ENCODE measurements at places on chromosomes 11 and 22. TPM values are rescaled to one million over a fixed set of nuclear protein-coding genes. Genes with fewer than 3 reads are reported as not detected.

CREB3L1 gene
- 78.6 TPM for total RNA-seq

GGTLC2 gene
- not detected for total RNA-seq

DNA sequence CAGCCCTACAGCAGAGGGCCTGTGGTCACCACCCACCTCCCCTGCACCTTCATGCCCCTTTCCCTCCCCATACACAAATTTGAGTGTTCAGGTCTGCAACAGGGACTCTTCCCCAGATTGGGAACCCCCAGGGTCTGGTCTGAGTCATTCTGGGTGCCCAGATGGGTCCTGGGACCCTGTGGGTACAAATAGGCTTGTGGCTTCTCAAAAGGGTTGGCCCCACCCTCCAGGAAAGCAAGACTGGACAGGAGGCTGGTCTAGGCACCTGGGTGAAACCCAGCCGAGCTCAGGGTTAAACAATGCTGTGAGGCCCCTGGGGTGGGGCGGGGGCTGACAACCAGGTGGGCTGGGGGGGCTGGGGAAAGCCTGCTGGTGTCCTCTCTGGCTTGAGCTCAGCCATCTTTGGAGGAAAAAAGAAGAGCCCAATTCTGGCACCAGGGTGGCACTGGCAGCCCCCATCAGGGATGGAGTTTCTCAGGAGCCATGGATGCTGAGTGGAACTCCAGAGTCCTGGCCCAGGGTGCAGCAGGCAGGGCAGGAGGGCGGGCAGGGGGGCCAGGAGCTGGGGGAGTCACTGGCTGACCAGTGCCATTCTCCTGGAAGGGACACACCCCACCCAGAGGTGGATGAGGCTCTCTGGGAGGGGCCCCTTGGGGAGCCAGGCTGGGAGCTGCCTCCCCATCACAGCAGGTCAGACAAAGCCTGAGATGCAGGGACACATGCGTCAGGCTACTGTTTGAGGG lies 1.1 kb downstream of the SEPTIN5 start:
- DNase-seq: no peak

DNA sequence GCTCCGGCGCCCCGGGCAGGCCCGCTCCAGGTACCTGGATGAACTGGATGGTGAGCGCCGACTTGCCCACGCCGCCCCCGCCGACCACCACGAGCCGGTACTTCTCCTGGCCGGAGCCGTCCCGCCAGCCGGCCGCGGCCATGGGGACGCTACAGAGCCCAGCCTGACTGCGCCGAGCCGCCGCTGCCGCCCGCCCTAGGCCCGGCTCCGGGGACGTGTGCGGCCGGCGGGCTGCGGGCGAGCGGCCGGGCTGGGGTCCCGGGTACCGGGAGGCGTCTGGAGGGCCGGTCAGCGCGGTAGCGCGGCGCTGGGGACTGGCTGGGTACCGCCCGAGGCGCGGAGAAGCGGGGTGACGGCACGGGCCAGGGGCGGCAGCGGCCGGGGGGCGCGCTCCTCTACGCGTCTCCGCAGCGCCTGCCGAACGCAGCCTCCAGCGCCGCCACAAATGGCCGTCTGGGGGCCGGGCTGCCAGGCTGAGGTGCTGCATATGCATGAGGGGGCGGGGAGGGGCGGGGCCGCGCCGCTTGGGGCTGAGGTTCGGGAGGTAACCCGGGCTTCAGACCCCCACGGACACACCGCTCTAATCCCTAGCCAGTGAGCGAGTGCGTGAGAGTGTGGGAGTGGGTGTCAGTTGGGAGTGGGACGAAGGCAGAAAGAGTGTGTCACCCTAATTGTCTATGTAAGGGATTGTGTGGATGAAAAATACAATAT lies at the start of gene RRAS2:
Gene RRAS2, minus strand, starts transcription at position 455 of the 711 bp plus-strand sequence. Its CDS starts 313 bp downstream, at position 142.
- peak; percentile 90 for DNase-seq

HPS4 gene
- 37.1 TPM for total RNA-seq

DNA sequence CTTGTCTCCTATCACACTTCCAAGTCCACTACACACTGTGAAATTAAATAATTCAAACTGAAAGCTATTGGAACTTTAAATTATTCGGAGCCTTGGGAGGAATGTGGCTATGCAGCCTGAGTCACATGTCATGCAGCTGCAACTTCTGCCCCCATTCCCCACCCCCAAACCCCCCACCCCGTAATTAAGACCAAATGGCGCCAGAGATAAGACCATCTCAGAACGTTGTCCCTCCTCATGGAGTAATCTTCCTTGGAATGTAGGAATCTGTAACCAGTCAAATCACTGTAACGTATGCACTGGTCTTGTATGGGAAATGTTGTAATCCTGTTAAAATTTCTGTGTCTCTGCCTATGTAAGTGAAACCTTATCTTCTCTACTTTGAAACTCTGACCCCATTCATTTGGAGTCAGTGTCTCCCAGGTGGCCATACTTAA lies 37.0 kb downstream of the GAB2 start:
- no peak for DNase-seq

DNA sequence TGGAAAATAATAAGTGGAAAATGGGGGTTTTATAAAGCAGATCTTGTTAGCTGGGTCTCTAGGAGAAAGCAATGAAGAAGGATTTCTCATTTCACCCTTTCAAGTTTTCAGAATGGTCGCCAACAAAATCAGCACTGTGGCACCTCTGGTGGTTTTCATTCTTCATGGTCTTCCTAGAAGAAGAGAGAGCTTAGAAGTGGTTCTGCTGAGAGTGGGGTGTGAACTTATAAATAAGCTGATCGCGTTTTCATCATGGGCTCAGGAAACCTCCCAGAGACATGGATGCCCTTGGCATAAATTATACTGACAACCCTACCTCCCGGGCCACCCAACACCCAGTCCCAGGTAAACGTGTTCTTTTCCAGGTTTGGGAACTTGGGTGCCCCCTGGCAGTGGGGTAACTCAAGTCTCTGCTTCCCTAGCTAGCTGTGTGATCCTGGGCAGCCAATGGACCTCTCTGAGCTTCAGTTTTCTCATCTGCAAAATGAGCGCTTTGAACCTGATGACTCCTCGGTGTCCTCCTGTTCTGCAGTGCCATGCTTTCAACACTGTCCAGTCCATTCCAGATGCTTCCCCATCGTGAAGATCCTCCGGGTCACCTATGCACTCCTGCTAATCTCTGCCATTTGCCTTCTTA lies 72.6 kb upstream of the GRAMD1B start:
- peak; percentile 49 for DNase-seq

TRIM49 gene
- total RNA-seq: not detected

NPTXR gene
- total RNA-seq: 4.8 TPM

- no peak for DNase-seq
Measured at GRCh38 chr11:561148-562003, 606 bp downstream of the RASSF7 start.

NLRP10 gene
- 0.38 TPM for total RNA-seq

GLYATL2 gene
- 0.24 TPM for total RNA-seq

DNA sequence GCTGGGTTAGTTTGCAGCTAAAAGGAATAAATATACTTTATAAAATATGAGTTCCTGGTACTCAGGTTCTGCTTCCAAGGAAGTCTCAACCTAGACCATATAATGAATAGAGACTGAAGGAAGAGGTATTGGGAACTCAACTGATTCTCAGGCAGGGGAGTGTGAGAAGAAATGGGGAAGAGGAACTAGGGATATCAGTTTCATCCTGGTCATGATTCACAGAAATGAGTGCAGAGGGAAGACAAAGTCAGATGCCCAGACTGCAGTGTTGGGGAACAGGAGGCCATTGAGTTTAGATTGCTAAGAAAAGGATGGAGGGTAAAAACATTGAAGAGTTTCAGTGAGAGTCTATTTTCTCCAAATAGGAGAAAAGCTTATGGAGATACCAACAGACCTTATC lies 28.8 kb downstream of the PLAAT5 start:
- no peak for DNase-seq

DNA sequence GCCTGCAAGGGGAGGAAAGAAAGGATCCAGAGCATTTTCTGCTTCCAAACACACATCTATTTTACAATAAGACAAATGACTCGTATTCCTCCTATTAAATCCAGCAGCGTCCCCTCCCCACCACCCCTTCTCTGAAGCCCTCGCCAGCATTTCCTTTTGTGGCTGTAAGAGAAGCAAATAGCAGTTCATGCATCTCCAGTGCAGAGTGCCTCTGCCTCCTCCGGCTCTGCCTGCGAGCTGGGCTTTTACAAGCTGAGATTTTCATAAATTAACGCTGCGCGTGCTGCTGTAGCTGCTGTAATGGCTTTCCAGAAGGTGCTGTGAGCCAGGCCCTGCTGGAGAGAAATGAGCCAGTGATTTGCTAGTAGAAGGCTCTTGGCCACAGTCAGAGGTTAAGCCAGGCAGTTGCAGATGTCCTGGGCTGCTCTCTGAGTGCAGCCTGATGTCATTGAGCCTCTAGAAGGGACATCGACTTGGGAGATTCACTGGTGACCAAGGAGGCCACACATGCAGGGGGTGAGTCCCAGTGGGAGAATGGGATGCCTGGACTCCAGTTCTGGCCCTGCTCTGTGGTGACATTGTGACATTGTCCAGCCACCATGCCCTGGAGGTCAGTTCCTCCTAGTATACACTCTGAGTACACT lies 134.5 kb upstream of the NAV2 start:
- DNase-seq: no peak

GRCh38 chr11:8331767-8332166 lies 68.1 kb upstream of the LMO1 start:
- no peak for DNase-seq

- no peak for DNase-seq
Measured at GRCh38 chr11:65975771-65976170, 14.2 kb downstream of the SART1 start.

DNA sequence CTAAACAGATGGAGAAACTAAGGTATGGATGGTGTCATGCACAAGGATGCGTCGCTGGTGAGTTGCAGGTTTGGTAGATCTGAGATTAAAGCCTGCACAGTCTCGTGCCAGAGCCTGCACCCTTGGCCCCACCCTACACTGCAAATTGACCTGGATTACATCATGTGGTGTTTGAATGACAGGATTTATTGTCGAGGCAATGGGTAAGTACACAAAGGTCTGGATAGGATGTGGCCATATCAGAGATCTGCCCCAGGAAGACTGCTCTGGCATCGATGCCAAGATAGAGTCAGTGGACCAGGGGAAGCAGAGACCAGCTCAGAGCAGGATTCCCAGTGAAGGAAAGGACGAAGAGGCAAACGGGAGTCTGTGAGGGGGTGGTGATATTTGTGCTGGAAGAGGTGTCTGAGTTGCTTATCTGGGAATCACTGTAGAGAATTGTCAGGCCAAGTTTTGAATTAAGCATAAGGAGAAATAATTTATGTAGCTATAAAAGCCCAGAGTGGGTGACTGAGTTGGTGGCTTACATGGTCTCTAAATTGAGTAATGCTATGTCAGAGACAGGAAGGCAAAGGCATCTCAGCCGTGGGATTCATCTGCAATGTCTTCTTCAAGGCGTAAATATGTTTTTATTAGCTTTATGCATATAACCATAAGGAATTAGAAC lies 499.6 kb upstream of the B3GAT1 start:
- peak; percentile 42 for DNase-seq

GRCh38 chr11:92846491-92847125 lies 122.8 kb upstream of the MTNR1B start:
- DNase-seq: no peak

GRCh38 chr11:214083-214482 lies 6.6 kb downstream of the RIC8A start:
- no peak for DNase-seq

DNA sequence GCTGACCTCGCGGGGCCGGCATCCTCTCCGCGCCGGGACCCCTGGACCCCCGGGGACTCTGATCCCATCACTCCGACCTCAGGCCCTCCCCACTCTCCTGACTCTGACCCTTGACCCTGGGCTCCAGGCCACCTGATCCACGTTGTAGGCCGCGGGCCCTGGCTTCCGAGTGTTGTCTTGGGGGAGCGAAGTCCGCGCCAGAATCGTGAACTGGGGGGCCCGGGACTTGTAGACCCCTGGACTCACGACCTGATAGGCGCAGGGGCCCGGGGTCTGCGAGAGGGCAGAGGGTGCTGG lies 716 bp upstream of the TYMP start:
- peak; percentile 84 for DNase-seq

DNA sequence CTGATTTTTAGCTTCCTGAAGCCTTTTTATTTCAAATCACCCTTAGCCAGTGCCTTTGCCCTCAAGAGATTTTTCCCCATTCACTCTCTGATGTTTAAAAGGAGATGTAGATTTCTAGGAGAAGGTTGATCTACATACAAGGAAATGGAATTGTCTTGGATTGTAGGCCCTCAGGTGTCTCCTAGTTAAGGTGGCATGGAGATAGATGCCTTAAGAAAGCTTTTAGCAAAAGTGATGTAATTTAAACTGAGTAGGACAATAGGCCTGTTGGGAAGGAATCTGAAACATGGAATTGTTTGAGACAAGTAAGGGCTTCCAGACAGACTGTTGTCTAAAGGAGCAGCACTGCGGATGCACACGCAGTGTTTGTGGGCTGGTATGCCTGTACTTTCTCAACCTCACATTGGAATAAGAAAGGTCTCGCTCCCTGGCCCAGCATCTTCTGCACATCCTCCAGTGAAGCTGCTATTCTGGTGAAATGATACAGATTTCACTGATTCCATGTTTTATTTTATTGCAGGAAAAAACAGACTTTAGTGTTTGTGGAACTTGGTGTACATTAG lies 69.8 kb upstream of the SLC25A18 start:
- DNase-seq: no peak

MAPK8IP2 gene
- 2.8 TPM for total RNA-seq

CDC45 gene
- 3.0 TPM for total RNA-seq

ST13 gene
- total RNA-seq: 289 TPM

MMP10 gene
- not detected for total RNA-seq

- DNase-seq: no peak
Measured at GRCh38 chr11:59899532-59899931, 20.9 kb downstream of the OOSP3 start.

- DNase-seq: peak; percentile 3
Measured at GRCh38 chr11:79427611-79428327, 13.1 kb downstream of the TENM4 start.

DNA sequence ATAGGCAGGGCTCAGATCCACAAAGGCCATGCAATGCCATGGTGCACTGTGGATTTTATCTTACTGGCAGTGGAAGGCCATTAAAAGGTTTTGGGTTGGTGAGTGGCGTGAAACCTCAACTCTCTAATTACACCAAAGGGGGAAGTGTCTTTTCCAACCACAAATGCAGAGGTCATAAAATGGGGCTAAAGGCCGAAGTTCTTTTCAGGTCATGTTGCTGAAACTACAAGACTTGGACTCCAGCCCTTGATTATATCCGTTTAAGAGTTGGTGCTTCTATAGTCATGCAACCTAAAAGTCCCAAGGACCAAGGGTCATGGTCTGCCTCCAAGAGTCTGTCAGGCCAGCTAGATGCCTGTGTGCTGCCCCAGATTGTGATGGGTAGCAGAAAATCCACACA lies 434.3 kb downstream of the RAB38 start:
- no peak for DNase-seq

FIBIN gene
- 45.4 TPM for total RNA-seq

GRCh38 chr22:29312218-29313125 lies 3.0 kb downstream of the RASL10A start:
- DNase-seq: no peak

DNA sequence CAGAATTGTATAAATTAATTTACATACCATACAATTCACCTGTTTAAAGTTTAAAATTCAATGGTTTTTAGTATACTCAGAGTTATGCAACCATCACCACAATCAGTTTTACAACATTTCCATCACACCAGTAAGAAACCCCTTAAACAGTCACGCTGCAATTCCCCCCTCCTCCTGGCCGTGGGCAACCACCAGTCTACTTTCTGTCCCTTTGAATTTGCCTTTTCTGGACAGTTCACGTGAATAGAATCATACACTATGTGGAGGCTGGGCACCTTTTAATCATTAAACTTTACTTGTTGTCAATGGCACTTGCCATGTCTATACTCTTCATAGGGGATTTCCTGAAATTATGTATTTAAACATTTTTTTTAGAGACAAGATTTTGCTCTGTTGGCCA lies 20.1 kb upstream of the SWAP70 start:
- DNase-seq: no peak

GRCh38 chr11:17273668-17274282 lies 2.8 kb upstream of the NUCB2 start:
- no peak for DNase-seq

PCNX3 gene
- total RNA-seq: 49.8 TPM
